BE2C (cell line): ENCODE measurements at places on chromosomes 6 and 20.

- no peak for DNase-seq
Observed at GRCh38 chr6:15396808-15397207, 150.9 kb downstream of the JARID2 start.

- DNase-seq, result no peak
Observed at GRCh38 chr6:142200846-142201628, 54.0 kb downstream of the VTA1 start.

GRCh38 chr6:4435981-4436445, 300.6 kb upstream of the ECI2 start:
- no peak for DNase-seq

DNA sequence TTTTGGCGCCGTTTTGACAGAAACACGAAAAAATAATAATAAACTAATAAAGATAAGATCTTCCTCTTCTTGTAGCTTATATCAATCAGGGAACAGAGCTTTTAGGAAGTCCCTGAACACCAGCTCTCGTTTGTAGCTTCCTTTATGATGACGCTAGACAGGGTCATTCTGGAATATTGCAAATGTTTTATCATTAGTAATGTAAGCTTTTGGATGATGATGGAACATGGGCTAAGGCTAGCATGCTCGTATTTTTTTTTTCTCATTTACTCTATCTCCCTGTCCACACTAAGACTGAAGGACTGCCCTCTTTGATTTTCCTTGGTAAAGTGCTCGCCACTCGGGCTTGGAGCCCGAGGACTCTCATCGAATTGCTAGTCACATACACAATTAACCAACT, 22.1 kb upstream of the POM121L2 start:
- no peak for DNase-seq
